CD4-positive, alpha-beta T cell treated with Interleukin-15 for 1 hour (primary cell): ENCODE measurements at places on chromosomes 4 and X.

DNA sequence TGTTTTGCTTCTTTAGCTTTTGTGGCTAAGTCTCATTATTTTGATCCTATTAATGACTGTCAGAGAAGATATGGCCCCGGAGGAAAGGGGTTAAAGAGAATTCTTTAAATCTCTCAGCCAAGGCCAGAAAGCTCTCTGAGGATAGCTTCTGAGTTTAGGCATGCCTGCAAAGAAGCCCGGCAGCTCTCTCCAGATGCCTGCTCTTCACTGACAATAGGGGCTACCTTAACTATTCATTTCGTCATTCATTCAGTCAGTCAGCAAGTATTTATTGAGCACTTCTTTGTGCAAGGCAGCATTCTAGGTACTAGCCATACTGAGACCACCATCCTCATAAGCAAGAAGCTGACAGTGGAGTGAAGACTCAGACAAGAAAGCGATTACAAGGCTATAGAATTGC, 34.0 kb upstream of the BMP15 start:
- DNase-seq = no peak

DNA sequence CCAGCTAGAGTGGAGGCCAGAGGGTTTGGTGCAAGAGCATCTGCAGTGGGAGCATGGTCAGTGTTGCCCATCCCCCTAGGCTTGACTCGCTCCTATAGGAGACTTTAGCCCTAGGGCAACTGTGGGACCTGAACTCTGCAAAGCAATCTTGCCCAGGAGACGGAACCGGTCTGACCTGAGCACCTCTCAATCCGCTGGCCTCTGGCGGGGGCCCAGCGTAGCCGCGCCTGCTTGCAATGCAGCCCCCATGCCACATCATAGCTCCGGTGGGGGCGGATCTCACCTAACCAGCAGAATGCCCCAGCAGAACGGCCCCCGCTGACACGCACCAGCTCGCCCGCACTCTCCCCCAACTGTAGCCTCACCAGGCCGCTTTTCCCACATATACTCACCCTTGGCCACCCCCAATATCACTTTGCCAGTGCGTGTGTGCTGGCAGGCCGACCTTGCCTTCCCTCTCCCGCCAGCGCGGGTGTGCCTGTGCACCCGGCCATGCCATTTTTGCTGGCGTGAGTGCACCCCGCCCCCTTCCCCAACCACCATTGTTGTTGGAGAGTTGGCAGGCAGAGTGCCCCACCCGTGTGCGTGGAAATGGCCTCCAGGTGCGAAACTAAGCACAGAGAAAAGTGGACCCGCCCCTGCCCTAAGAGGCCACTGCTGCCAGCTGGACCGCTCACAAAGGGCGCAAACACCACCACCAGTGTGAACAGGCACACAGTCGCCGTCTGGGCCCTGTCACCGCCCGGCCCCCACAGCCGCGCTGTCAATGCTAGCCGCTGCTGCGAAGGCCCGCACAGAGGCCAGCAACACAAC, 5.8 kb downstream of the BEX4 start:
- DNase-seq = no peak

DNA sequence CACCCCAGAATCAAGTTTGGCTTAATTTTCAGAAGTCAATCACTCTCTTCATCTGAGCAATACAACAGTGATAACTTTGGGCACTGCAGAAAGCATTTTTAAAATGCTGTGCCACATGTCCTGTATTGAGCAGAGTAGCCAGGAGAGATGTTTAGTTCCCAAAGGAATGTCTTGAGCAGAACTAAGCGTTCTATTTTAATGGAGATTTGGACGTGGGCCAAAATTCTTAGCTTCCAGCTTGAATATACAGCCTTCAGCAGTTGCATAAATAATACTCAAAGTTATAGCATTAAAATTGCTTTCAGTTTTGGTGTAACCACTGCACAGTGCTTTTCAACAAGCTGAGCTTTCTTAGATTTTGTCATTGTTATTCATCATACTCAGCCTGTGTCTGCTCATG, 679.2 kb downstream of the NLGN4X start:
- no peak for DNase-seq

DNA sequence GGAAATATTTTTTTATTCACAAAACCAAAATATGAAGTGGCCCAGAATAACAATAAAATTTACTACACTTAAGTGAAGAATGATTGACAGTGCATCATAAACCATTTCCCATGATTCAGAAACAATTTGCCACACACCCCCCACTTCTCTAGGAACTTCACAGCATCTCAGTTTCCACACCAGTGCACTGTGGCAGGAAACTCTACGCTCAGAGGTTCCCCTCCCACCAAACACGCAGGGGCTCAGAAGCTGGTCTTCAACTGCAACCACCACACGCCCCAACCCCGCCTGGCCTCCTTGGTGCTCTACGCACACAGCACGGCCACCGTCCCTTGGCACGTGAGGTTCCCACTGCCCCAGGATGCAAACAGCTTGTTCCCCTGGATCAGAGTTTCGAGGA, 63.7 kb downstream of the ZFYVE28 start:
- peak; percentile 35 for DNase-seq

DNA sequence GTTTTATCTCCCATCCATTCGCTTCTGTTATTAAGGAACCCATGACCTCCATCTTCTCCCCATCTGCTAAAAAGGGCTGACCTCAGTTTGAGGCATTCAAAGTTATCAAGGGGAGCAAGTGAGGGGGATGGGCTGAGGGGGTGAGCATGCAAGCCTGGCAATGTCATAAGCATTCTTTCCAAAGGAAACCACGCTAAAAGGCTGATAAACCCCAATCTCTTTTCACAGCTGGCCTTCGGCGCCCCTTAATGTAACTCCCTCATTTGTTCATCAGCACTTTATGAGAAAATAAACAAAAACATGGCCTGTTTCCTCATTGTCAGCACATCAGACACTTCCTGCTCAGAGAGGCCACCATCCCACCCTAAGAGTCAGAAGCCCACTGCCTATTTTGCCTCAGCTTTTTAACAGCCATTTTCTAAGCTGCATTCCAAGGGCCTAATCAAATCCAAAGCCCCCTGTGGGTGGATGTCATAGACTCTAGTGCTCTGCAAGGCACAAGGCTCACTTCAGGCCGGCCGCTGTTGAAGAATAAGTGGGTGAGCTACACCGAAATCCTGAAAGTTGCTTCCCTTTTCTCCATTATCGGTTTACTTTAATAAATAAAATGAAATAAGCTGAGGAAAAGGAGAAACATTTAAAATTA, 92.0 kb upstream of the SRD5A3 start:
- no peak for DNase-seq

DNA sequence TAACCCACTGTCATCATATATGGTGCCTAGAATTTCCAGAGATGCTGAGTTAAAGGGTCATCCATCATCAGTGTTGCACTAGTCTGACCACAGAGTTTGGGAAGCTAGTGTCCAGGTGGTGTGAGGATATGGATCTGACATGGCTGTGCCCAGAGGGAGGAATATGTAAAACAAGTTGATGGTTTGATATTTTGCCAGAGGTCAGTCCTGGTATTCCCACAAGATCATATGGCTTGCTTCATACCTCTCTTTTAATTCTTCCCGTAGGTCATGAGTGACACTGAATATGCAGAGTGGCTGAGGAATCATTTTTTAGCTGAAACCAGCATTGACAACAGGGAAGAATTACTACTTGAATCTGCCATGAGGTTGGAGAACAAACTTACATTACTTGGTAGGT, 75.6 kb downstream of the ATP10D start:
- no peak for DNase-seq

GRCh38 chr4:139789096-139789654, 123.6 kb downstream of the MGST2 start:
- DNase-seq = no peak

- no peak for DNase-seq
Measured at GRCh38 chr4:87077914-87078585, 142.4 kb downstream of the KLHL8 start.

DNA sequence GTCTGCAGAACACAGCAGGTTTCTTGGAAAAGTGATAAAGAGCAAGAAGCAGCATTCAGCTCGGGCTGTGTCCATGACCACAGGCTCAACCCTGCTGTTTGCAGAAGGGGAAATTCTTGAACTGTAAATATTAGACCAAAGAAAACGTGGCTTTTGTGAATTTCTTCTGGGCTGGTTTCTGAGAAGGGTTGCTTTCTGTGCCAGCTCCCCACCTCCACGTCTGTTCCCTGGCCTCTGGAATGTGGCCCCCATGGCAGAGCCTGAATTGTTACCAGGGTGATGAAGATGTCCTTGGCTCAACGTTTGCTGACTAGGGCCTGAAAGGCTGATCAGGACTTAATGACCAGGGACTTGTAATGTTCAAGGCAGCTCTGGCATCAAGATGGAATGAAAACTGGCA, 116.0 kb downstream of the CPEB2 start:
- DNase-seq = no peak

DNA sequence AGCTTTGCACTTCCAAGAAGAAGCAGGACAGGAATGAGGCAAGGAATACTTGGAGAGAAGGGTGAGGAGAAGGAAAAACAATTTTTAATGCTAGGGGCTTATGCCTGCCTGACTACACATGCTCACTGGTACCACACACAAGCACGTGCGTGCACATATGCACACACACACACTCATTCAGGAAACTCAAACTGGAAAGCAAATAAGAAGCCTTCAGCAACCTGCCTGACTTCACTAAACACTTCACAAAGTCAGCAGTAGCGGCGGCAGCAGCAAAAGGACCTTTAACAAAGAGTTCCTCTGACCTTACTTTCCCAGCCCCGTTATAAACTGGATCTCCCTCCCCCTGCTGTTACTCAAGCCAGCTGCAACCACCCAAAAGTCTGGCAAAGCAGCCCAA, 3.3 kb downstream of the ZDHHC9 start:
- no peak for DNase-seq

GRCh38 chr4:173012608-173013007, 156.0 kb upstream of the GALNT7 start:
- no peak for DNase-seq

GRCh38 chr4:54669831-54670230, 12.1 kb downstream of the KIT start:
- DNase-seq = no peak

- DNase-seq = no peak
Measured at GRCh38 chrX:104359124-104359523, 104.4 kb upstream of the ESX1 start.

DNA sequence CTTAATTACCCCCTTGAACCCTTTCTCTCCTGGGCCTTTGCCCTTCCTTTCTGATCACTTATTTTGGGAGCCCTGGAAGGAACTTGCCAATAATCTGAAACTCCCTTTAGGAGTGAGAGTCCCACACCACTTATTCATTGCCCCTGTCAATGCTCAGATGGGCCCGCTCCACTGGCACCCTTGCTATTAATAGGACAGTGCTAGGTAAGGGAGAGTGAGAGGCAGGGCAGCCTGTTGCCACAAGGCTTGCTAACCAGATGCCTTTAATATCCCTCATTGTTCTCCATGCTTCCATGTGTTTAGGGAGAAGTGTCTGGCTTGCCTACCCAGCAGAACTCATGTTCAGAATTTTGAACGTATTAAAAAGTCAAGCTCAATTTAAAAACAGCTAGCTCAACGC, 1.7 kb upstream of the NHS start:
- DNase-seq = no peak

DNA sequence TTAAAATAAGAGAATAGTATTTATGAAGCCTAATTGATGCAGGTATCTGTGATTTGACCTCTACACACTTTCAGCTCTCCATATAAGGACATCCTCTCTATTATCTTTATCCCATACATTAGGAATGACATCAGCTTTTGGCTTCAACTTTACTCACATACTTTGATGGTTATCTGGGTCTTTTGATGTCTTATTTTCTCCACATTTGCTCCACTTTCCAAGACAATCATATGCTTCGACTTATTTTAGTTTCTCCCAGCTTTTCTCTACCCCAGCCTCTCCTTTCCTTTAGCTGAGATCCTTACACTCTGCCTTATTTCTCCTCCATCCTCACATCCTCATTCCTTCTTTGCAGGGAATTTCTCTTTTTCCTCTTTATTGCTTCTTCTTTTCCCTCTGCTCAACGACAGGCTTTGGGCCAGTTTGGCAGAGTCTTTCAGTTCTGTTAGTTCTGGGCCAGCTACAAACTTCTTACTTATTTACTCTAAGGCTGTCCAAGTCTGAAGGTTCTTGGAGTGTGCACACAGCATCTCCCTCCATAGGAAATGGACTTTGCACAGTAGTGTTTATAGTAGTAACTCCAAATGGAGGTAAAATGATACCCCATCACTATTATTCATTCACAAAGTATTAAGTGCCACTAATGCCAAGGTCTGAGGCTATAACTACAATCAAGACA, 50.5 kb downstream of the SLC4A4 start:
- no peak for DNase-seq

- no peak for DNase-seq
Measured at GRCh38 chrX:66544181-66544580, 94.7 kb downstream of the EDA2R start.

- DNase-seq = no peak
Measured at GRCh38 chr4:143089291-143089690, 95.4 kb upstream of the USP38 start.

- DNase-seq = no peak
Measured at GRCh38 chr4:156495091-156495490, 476.5 kb downstream of the PDGFC start.

- DNase-seq = no peak
Measured at GRCh38 chr4:57865264-57865663, 755.1 kb upstream of the IGFBP7 start.

DNA sequence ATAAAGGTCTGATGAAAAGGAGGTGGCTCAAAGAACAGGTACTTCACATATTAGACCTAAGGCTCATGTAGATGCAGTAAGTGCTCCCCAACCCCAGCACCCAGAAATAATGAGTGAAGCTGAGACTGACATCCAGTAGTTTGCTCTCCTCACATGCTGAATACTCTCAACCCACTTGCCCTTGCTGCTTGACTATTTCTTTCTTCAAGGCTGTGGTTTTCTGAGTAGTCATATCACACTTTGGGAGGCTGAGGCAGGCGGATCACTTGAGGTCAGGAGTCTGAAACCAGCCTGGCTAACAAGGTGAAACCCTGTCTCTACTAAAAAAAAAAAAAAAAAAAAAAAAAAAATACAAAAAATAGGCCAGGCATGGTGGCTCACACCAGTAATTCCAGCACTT, 51.5 kb upstream of the PRPS1 start:
- DNase-seq = no peak

GRCh38 chr4:134024251-134024650, 177.3 kb downstream of the PABPC4L start:
- no peak for DNase-seq

GRCh38 chr4:110620691-110621327, 2.1 kb downstream of the PITX2 start:
- no peak for DNase-seq

DNA sequence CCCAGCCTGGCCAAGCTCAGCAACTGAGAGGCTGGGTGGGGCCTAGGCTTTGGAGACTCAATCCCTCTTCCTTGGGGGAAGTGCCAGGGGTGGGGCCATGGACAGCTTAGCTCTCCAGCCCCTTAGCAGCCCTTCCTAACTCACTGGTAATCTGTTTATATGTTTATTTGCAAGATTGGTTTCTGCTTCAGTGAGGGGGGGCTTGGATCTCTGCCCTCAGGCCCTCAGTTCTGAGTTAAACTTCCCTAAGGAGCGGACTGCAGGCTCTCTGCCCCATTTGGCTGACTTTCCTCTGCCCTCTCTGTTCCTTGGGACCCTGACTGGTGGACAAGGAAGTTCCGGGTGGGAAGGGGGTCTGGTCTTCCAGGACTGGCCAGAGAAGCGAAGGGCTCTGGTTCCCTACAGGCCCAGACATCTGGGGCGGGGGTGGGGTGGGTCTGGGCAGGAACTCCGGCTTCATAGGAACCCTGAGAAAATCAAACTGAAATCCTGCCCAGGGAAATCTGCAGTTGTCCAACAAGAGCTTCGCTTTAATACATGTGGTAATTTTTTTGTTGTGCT, 51.4 kb downstream of the NALF2 start:
- DNase-seq = no peak
